ENCODE measurements at places on chromosomes 16 and 17.

GRCh38 chr17:27602721-27603420 lies 28.1 kb upstream of the LGALS9 start:
- peak; percentile 63 for DNase-seq

DNA sequence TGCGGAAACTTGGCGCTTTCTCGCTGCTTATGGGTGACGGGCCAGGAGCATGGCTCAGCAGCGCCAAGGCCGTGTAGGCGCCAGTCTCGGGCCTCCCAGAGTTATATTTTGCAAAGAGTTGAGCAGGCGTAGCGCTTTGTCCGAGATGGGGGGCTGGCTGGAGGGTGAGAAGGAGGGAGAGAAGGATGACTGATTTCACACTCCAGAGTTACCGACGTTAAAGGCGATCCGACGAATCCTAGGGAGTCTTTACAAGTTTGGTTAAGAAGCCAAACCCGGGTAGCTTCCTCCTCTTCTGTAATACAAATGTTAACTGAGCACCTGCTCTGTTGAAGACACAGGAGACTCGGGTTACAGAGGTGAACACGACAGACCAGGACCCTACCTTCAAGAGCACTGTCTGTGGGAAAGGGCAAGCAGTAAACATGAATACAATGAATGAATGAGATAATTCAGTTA lies 782 bp downstream of the POLR2A start:
- no peak for DNase-seq

DNA sequence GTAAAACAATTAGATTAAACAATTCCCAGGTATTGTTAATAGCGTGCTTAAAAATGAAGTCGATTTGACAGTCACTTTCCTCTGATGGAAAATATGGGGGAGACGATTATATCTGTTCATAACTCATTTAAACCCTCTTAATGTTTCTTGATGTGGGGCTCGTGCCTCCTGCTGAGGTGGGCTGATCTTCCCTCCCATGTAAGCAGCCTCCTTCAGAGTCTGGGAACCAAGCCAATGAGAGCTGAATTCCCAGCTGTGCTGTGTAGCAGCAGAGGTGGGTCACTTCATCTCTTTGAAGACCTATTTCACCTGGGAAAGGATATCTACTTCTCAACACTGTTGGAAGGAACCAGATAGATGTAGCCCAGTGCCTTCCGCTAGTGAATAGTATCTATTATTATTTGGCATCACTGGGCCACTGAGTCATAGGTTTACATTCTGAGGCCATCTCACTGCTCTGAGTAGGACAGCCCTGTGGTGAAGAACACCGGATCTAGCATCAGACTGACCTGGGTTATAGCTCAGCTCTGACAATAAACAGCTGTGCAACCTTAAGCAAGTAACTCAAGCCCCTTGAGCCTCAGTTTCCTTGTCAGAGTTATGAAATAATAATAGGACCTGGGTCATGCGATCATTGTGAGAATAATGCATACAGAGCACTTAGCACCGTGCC lies 85.3 kb upstream of the C16orf82 start:
- DNase-seq, result no peak

DNA sequence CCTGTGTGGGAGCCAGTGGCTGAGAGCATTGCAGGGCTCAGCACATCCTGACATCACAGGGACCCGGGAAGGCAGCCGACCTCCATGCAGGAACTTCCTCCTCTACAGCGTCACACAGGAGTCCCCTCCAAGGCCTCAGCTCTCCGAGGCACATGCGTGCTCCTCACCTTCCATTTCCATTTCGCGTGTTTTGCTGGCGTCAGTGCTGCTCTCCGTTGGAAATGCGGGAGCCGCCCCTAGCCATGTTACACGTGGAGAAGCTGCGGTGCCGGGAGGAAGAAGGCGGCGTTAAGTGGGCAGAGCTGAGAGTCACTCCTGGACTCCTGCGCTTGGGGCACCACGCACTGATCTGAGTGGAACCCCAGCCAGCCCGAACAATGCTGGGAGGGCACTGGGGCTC lies 25.2 kb upstream of the CRISPLD2 start:
- DNase-seq, result no peak

DNA sequence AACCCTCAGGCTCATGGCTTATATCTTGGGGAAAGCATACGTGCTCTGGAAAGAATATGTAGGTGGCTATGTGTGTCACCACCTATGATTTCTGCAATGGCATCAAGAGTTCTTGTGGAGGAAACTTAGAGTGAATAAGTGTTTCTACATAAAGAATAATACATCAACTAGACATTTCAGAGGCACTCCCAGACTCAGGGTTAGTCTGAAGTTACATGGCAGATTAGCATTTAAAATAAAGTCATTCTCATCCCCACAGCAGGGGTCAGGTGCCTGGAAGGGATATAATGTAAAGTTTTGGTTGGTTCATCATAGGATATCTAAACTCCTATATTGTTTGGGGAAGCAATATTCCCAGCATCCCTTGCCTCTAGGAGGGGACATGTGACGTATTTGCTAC lies 182.1 kb downstream of the PCTP start:
- DNase-seq, result no peak

DNA sequence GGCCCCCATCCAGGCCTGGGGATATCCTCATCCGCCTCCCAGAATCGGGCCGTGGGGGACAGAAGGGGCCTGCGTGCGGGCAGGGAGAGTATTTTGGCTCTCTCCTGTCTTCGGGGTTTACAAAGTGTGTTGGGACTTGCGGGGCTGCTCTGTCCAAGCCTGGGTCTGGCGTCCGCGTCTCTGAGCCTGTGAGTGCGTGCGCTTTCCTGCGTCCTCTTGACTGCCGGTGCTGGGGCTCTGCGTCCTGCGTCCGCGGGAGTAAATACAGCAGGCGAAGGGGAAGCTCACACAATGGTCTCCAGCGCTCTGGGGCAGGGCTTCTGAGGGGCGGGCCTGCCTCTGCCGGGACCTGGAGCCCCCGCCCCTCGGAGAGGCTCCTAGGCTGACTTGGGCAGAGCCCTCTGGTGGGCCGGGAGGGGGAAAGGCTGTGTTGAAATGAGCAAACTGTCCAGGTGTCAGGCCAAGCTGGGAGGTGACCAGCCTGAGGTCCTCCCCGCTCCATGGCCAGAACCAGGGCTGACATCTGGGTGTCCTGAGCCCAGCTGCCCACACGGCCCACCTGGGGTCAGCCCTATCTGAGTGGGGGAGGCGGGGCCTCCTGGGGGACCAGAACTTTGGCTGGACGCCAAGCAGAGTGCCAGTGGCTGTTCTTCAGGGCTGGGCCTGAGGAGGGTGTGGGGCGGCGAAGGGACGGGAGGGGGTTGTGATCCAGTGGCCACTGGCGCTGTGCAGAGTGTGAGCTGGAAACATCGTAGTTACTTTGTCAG lies 233.6 kb downstream of the SEC14L1 start:
- peak; percentile 77 for DNase-seq

All from dorsolateral prefrontal cortex (tissue), 122 donors.